Adrenal gland (tissue), 19 donors: ENCODE measurements at places on chromosomes 16 and 17. TPM values are rescaled to one million over a fixed set of nuclear protein-coding genes. Genes with fewer than 3 reads are reported as not detected.

DNA sequence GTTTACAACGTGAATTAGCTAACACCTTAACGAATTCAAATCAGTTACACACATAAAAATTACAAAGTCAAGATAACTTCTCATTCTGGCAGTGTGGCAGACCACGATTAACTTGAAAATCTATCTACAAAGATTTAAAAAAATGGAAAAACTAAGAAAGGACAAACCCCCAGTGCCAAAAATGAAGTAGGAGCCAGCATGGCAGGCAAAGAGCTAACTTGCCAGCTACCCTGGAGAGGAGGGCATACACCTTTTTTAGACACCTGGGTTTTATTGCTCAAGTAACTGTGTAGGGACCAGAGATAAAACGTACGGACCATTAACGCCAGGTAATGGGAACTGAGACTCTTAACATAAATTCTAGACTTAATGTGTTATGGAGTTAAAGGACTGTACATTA, 2.5 kb downstream of the TAF15 start:
- DNase-seq: no peak

GRCh38 chr16:23092072-23092800, 57.0 kb downstream of the USP31 start:
- DNase-seq: no peak

The KRT222 gene
- total RNA-seq: 0.94 TPM

GRCh38 chr17:4645642-4646041, 4.2 kb upstream of the ALOX15 start:
- no peak for DNase-seq

The NAGS gene
- total RNA-seq: 1.2 TPM

The CLDN7 gene
- 24.2 TPM for total RNA-seq

The TPSAB1 gene
- 0.41 TPM for total RNA-seq

- no peak for DNase-seq
Observed at GRCh38 chr16:81080233-81080632, 3.2 kb upstream of the C16orf46 start.

The GPR179 gene
- 0.08 TPM for total RNA-seq

GRCh38 chr17:72661116-72661944, 431.2 kb downstream of the SLC39A11 start:
- no peak for DNase-seq

- DNase-seq: no peak
Observed at GRCh38 chr16:13254998-13255614, 353.7 kb downstream of the SHISA9 start.

DNA sequence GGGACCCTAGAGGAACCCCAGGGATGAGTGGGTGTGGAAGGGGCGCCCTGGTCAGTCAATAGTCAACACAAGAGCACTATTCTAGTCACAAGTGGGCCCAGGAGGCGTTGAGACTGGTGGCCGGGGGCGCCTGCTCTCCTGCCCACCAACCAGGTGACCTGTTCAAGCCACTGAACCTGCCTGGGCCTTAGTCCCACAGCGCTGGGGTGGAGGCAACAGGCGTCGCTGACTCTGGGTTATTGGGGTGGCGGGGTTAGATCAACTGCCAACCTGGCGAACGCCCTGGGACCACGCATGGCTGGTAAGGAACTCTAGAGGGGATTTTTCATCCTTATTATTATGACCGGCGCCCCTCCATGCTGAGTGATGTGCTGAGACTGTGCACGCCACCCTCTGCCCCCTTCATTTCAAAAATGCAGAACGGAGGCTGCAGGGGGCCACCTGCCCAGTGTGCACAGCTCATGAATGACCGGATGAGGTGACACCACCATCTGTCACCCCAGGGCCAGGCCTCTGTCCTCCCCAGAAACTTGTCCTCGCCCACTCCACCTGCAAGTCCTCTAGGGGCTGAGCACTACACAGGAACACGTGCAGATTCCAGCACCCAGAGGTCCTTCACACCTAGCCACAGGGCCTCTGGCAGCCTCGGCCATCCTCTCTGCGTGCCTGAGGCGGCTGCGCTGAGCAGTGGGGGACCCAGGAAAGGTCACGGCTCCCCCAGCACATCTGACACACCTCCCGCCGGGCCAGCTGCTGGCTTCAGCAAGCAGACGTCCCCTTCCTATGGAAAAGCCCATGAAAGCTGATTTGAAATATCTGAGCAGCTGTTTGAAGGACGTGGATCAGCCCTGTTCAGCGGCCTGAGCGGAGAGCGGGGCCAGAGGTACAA, 51.6 kb upstream of the DNAH17 start:
- DNase-seq: no peak

The CES1 gene
- 20.2 TPM for total RNA-seq

The MPO gene
- 0.19 TPM for total RNA-seq

DNA sequence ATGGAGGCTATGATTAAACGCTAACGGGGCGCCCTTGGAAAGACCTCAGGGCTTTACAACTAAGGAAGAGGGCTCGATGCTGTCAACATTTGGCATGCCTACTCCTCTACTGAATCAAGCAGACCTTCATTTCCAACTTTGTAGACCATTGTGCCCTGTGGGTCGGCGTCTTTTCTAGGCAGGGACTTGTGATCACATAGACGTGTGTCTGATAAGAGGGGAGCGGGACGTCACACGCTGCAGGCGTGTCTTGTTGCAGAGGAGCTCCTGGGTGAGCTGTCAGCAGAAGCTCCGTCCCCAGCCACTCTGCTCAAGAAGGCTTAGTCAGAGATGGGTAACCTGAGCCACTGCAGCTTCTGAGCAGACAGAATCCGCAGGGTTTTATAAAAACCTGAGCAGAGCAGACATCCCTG, 2.8 kb downstream of the MAPK8IP3 start:
- DNase-seq: peak; percentile 96

The HBQ1 gene
- not detected for total RNA-seq

The MPDU1 gene
- total RNA-seq: 206 TPM

The KCNG4 gene
- total RNA-seq: 0.15 TPM

The TMEM235 gene
- total RNA-seq: not detected

DNA sequence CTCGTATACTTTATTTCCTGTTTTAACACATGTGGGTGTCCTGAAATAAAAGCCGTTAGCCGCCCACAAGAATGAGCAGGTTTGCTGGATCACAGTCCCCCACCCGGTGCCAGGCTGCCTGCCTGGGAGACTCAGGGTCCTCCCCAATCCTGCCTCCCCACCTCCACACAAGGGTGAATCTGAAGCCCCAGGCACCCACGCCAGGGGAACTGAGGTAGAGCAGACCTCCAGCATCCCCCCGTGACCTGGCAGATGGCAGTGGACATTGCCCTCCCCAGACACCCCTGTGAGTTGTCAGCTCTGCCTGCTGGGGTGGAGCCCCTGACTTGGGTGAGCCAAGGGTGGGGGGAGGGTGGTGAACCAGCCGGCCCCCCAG, 114.8 kb downstream of the METRNL start:
- peak; percentile 15 for DNase-seq

DNA sequence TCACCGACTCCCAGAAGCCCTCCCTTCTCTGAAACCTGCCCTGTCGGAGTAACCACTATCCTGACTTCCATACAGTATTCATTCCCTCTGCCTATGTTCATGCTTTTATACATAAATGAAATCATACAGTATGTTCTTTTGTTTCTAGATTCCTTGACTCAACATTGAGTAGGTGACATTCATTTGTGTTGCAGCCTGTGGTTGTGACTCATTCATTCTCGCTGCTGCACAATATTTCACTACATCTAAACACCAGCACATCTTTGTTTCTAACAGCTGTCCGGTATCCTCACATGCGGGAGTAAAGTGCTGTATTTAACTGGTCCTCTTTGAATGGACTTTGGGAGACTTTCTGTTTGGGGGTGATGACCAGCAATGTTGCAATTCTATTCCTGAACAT, 135.0 kb upstream of the FOXF1 start:
- no peak for DNase-seq

The MSI2 gene
- total RNA-seq: 62.6 TPM

The CTRB1 gene
- total RNA-seq: not detected

The SULT1A3 gene
- total RNA-seq: 14.7 TPM

DNA sequence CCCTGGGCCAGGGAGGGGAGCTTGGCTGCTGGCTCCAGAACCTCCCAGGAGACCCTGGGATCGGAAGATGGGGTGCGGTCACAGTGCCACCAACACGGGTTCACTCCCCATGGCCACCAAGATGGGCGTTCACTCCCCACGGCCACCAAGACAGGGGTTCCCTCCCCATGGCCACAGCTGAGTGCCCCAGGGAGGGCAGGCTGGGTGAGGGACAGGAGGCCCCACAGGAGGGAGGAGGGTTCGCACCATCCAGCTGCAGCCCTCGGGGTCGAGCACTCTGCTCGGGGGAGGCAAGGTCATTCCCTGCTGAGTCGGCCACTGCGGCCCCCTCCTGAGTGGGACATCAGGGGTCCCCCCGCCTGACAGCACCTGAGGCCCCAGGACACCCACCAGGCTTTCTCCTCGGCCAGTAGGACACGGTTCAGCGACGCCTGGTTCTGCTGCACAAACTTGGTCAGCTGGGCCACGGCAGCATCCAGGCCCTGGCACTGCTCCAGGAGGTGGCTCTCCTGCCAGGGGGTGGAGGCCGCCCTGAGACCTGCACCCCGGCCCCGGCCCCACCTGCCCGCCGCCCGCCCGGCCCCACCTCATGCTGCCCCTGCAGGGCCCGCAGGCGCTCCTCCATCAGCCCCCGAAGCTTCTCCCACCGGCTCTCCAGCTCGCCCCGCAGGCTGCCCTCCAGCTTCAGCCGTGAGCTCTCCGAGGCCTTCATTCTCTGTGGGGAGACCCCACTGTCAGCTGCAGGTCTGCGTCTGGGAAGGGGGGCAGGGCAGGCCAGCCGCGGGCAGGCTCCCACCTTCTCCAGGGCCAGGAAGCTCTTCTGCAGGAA, 5.9 kb downstream of the CCDC154 start:
- DNase-seq: no peak

DNA sequence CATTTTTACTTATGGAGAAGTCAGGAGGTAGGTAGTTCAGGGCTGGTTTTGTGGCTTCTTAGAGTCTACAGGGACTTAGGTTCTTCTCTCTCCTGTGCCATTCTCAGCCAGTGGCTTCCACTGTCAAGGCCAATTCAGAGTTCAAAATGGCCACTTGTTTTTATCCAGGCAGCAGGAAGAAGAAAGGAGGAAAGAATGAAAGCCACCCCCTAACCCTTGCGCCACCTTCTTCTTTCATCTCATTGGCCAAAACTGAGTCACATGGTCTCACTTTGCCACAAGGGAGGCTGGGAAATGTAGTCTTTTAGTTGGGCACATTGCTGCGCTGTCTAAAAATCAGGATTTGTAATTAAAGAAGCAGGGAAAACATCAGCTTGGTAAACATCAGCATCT, 60.8 kb upstream of the MED9 start:
- no peak for DNase-seq

DNA sequence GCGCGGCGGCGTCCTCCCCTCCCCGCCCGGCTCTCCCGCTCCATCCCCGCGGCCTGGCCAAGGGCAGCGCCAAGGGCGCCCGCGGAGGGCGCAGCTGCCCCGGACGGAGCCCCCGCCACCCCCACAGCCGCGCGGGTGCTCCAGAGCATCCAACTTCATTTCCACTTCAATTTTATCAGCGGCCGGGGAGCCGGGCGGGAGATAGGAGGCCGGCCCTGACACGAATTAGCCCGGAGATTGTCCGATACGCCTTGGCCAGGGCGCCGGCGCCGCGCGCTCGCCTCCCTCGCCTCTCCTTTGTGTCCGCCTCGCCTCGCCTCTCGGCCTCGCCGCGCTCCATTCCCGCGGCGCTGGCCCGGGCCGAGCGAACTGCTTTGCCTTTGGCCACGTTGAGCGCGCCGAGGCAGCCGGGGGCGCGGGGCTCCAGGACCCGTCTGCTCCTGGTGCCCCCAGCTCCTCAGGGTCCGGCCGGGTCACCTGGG, 129.1 kb upstream of the LHX1 start:
- DNase-seq: no peak

- DNase-seq: no peak
Observed at GRCh38 chr17:18070861-18071340, 16.8 kb upstream of the DRG2 start.

DNA sequence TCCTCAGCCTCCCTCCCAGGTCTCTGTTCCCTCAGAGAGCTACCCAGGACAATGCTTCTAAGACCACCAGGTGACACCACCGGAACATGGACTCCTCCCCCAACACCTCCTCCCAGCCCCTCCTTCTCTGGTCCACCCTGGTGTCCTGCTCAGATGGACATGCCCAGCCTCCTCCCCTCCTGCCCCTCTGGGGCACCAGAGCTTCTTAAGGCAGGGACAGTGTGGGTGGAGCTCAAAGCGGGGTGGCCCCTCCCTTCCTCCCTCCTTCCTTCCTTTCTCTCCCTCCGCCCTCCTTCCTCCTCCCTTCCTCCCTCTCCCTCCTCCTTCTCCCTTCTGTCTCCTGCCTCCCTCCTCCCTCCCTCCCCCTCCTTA, 22.7 kb downstream of the TRPV3 start:
- peak; percentile 23 for DNase-seq

DNA sequence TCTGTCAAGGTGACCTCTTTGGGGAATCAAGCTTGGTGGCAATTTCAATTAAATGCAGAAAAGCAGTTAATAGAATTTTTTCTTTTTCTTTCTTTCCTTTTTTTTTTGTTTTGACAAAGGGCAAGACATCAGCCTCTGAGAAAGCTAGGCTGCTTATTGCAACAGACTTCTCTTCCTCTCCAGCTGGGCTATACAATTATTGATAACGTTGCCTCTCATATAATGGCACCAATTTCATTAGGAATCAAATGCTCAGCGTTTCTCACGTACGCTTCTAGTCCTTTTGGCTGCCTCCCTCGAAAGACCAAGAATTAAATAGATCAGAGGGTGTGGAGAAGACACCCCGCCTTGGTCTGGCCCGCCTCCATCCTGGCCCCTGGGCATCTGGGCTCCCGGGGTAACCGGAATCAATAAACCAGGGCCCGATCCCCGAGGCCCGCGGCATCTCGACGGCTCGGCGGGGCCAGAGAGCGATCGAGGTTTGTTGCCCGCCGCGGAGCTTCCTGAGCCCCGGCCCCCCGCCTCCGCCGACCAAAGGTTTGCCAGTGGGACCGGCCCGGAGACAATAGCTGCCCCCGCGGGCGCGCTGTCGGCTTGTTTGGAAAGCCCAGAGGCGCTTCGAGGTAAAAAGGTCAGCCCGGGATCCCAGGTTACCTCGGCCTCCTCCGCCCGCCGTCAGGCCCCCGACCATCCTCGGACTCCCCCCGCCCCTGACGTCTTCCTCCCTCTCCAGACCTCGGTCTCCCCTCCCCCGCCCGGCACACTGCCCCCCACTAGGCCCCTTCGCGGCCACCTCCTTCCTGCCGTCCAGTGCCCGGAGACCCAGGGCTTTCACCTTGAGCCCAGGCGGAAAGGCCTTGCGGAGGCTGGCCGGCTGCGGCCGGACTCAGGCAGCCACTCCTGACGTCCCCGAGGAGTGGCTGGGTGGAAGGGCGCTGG, 3.9 kb downstream of the HOXB1 start:
- no peak for DNase-seq

GRCh38 chr17:44121997-44122815, 1.2 kb downstream of the HDAC5 start:
- no peak for DNase-seq

- DNase-seq: no peak
Observed at GRCh38 chr16:86647561-86647960, 69.2 kb downstream of the FOXL1 start.

The BRCA1 gene
- total RNA-seq: 10.1 TPM

DNA sequence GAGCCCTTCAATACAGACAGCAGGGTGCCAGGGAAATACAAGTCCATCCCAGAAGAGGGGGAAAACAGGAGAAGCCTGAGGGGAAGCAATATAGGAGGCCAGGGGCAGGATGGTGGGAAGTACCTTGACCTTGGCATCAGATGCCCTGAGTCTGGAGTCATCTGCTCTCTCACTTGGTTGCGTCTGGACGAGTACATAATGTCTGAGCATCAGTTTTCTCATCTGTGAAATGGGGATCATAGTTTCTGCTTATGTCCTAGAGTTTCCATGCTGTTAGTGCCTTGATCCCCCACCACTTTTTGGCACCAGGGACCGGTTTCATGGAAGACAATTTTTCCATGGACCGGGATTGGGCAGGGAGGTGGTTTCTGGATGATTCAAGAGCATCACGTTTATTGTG, 2.3 kb downstream of the STAT5A start:
- no peak for DNase-seq

The NACA2 gene
- not detected for total RNA-seq
